Caudate nucleus (tissue), 63 donors: ENCODE measurements at places on chromosomes 16 and 17.
A peak's percentile ranks its signal among the peaks of the same experiment; 100 is the strongest.

GRCh38 chr16:64687786-64688185, 434.1 kb downstream of the CDH11 start:
- DNase-seq, result no peak

DNA sequence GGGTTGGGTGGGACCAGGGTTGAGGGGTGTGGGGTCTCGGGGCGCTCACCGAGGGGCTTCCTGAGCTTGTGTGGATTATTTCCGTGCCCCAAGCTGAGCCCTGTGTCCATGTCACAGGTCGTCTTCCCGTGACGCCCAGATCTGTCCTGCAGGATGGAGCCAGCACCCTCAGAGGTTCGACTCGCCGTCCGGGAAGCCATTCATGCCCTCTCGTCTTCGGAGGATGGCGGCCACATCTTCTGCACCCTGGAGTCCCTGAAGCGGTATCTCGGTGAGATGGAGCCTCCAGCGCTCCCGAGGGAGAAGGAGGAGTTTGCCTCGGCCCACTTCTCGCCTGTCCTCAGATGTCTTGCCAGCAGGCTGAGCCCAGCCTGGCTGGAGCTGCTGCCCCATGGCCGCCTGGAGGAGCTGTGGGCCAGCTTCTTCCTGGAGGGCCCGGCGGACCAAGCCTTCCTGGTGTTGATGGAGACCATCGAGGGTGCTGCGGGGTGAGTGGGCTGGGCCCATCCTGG, 1.0 kb downstream of the TELO2 start:
- no peak for DNase-seq

- no peak for DNase-seq
These were observed 65.4 kb upstream of the B4GALNT2 start for GRCh38 chr17:49067163-49067562.

DNA sequence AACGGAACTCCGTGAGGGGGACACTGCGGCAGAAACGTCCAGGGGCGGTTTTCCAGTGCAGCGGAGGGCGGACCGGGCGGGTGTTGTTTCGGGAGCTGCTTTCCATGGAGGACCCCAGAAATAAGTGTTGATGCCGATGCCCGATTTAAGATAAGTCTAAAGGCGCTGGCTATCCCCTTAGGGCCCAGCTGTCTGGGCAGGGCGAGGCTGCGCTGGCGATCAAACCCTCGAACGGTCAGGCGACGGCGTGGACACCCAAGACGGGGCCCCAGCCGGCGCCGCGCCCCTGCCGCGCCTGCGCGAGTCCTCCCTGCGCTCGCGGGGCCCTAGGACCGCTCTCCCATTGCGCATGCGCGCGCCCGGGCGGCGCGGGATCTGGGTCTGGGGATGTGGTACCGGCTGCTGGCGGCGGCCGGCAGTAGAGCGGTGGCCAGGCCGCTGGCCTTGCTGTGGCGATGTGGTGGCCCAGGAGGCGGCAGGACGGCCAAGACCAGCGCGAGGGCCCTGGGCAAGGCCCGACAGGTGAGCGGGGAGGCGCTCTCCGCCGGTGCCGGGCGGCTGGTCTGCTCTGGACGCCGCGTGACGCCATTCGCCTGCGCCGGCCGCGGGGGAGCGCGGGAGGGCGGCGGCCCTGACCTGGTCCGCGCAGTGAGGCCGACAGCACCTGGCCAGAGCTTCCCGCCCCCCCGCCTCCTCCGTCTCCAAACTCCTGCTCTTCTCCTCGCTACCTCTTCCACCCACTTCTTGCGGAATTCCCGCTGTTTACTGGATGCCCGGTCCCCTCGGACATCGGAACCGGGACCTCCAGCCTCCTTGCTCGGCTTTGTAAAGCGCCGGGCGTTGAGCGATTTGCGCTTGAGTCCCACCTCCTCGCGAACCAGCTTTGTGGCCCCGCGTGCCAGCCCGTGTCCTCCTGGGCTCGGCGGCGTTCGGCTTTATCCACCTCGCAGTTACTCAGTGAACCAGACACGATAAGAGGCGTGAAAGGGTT, 24.0 kb downstream of the DEF8 start:
- peak; percentile 82 for DNase-seq

DNA sequence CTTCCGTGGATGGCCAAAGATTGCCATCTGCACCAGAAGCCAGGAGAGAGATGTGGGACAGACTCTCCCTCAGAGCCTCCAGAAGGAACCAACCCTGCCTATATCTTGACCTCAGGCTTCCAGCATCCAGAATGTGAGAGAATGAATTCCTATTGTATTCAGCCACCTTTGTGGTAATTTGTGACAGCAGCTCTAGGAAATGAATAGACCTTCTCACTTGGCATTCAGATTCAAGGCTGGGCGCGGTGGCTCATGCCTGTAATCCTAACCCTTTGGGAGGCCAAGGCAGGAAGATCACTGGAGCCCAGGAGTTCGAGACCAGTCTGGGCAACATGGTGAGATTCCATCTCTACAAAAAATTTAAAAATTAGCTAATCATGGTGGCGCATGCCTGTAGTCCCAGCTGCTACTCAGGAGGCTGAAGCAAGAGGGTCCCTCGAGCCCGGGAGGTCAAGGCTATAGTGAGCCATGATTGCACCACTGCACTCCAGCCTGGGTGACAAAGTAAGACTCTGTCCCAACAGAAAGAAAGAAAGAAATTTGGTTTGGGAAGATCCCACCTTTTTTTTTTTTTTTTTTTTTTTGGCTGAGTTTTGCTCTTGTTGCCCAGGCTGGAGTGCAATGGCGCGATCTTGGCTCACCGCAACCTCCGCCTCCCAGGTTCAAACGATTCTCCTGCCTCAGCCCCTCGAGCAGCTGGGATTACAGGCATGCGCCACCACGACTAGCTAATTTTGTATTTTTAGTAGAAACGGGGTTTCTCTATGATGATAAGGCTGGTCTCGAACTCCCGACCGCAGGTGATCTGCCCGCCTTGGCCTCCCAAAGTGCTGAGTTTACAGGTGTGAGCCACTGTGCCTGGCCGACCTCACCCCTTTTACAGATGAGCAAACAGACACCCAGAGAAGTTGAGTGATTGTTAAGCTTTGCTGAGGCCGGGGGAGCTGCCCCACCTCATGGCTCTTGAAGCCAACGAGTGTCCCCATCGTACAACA, 4.3 kb upstream of the CPSF4L start:
- DNase-seq, result no peak

- no peak for DNase-seq
These were observed 507.2 kb upstream of the EEF2KMT start for GRCh38 chr16:5604770-5605169.

DNA sequence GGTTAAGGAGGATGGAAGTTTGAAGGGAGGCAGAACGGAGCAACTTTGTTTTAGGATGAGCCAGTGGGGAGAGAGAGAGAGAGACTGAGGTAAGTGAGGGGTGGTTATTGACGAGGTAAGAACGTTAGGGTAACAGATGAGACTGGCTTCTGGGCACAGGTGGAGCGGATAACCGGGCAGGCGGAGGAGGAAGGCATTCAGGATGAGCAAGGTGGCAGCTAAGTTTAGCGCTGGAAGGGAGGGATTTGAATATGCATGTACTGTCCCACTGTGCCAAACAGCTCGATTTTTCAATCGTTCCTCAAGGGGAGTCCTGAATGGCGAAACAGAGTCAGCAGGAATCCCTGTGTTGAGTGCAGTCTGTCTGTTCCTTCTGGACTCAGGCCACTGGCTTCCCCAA, 35.8 kb downstream of the CACNG3 start:
- no peak for DNase-seq

DNA sequence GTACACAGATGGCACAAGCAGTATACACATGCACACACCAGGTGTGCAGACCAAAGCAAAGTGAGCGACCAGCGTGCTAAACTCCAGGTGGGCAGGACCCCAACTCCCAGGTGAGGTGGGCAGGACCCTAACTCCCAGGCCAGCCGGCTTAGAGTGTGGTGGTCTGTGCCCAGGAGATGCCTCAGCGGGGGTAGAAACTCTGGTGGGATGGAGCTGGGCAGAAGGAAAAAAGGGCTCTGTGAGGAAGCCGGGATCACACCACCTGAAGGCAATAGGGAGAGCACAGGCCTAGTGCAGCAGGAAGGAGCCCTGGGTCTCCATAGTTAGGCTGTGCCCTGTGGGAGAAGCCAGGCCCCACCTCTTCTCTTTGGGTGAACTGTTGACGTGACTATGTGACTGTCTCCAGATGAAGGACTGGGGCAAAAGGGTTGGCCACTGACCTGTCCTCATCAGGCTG, 1.6 kb upstream of the FOXJ1 start:
- DNase-seq, result no peak

- DNase-seq, result no peak
These were observed 11.4 kb downstream of the GGA2 start for GRCh38 chr16:23498863-23499262.

GRCh38 chr16:7372095-7372494, 39.5 kb downstream of the RBFOX1 start:
- DNase-seq, result no peak
